NCI-H1092 (cell line): ENCODE measurements at places on chromosomes 1 and 21.

DNA sequence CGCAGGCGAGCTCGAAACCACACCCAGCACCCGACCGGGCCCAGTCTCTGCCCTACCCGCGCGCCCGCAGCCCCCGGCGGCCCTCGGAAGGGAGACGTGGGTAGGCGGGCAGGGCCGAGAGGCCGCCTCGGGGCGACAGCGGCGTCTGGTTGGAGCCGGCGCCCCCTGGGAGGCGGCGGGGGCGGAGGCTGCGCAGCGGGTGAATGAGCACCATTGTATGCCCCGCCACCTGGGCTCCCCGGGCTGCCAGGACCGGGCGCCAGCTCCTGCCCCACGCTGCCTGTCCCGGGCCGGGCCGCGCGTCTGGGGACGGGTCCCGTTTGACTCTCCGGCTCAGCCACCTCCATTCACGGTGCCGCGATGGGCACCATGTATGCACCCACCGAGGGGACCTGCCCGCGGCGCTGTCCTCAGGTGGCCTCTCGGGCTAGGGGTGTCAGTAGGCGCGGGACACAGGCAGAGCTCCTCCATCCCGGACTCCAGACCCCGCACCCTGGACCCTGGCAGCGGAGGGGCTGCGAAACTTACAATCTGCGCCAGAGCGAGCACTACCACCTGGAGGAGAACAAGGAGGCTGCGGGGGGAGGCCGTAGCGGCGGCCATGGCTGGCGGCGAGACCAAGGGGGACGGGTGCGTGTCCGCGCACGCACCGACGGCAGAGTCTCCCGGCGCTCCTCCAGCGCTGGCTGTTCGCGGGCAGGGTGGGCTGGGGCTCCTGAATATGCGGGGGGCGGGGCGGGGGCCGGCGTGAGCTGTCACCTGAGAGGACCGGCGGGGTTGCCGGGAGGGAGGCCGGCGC, at the start of gene COL9A2:
COL9A2 (minus strand) TSS at position 692 of the 799 bp plus-strand sequence; CDS start at position 603, 89 bp downstream.
- peak; percentile 76 for DNase-seq

DNA sequence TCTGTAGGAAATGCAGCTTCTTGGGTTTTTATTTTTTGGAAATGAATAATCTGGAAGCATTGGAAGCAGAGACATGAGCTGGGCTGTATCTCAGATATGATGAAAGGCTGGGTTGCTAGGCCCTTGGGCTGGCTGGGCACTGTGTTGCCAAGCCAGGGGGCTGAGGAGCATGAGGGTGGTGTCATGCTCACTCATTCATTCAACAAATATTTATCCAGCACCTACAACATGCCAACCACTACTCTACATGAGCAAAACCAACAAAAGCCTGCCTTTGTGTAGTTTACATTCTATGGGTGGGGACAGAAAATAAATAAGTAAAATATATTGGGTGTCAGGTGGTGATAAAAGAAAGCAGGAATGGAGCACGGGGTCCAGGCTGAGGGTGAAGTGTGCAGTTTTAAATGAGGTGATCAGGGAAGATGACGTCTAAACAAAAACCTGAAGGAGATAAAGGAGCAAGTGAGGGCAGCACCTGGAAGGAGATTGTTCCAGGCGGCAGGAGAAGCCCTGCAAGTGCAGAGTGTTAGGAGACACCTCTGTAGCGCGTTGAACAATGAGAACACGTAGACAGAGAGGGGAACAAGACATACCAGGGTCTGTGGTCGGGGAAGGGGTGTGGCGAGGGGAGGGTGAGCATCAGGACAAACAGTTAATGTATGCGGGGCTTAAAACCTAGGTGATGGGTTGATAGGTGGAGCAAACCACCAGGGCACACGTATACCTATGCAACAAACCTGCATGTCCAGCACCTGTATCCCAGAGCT, 10.9 kb downstream of the TAGLN2 start:
- DNase-seq, result no peak

GRCh38 chr1:118333601-118334210, 148.7 kb upstream of the SPAG17 start:
- DNase-seq, result no peak

- no peak for DNase-seq
Observed at GRCh38 chr1:66380452-66381212, 153.3 kb upstream of the SGIP1 start.

DNA sequence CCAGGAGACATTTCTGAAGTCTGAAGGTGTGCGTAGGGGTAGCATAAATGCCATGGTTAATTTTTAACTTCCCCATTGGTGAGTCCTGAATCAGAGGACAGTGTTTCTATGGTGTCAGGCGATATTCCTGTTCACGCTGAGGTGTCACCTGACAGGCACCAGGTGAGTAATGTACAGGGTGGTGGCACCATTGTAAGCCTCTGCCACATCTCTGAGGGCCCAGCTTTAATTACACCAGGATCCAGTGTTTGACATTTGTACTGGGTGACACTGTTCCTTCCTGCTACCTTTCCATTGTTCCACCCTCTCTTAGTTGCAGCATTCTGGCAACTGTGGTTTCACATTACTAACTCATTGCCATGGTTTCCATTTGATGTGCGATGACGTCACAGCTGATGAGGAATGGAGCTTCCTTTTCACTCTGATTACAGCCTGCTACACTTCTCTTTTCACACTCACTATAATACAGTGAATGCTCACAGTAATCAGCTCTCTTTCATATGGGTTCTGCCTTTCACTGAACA, 40.6 kb upstream of the MARK1 start:
- DNase-seq, result peak; percentile 4

- DNase-seq, result no peak
Observed at GRCh38 chr1:184283999-184284398, 102.8 kb upstream of the C1orf21 start.

DNA sequence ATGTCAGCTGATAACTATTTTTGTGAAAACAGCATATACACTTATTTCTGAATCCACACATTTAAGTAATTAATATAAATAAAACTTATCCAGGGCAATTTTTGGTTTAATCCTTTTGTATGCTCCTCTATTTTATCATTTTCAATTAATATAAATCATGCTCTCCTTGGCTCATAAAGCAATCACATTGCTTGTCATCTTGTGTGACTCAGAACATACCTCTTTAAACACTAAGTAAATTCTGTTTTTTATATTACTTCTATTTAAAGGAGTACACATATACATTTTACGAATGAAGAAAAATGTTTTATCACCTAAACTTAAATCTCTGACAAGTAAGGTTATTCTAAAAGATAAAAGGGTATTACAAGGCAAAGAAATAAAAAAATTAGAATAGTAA, 175.3 kb downstream of the USH2A start:
- DNase-seq, result no peak
